ENCODE measurements at places on chromosomes 12 and 14. TPM values are rescaled to one million over a fixed set of nuclear protein-coding genes. Genes with fewer than 3 reads are reported as not detected.

The PLEKHG7 gene
- polyA plus RNA-seq, result not detected

The AICDA gene
- polyA plus RNA-seq, result 0.05 TPM

The BEGAIN gene
- 3.7 TPM for polyA plus RNA-seq

DNA sequence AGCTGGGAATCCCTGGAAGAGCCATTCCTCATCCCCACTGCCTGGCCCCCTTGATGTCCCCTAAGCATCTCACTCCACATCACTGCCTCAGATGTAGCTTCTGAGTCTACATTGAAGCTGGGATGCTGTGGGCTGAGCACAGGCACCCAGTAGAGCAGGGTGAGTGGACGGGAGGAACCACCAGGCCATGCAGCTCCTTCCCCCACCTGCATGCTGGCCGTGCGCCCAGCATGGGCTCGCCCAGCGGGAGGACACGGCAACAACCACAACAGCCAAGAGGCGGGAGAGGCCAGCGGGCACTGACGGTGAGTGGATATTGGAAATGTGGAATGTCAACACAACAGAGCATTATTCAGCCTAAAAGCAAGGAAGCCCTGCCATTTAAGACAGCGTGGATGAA is 310.9 kb downstream of the ADGRD1 start:
- peak; percentile 81 for DNase-seq

- DNase-seq, result no peak
Measured at GRCh38 chr12:67916266-67916970, 72.8 kb upstream of the IFNG-AS1 start.

GRCh38 chr14:97280526-97280925 is 483.3 kb downstream of the VRK1 start:
- no peak for DNase-seq

DNA sequence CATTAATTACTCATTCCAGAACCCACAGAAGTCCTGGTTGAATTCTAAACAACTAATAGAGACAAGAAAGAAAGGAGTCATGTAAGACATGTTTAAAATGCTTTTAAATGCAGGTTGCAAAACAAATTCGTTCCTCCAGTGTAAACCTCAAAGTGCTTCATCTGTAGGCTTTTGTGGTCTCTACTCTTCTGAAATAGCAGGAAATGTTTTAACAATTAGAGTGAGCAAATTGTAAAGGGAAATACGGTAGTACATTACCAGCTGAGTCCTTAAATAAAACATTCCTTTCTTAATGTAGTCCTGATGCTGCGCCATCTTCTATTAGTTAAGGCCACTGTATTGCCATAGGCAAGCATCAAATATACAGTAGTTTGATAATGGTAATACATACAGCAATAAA is 1934.2 kb upstream of the SEL1L start:
- DNase-seq, result no peak

The KCNC2 gene
- not detected for polyA plus RNA-seq

DNA sequence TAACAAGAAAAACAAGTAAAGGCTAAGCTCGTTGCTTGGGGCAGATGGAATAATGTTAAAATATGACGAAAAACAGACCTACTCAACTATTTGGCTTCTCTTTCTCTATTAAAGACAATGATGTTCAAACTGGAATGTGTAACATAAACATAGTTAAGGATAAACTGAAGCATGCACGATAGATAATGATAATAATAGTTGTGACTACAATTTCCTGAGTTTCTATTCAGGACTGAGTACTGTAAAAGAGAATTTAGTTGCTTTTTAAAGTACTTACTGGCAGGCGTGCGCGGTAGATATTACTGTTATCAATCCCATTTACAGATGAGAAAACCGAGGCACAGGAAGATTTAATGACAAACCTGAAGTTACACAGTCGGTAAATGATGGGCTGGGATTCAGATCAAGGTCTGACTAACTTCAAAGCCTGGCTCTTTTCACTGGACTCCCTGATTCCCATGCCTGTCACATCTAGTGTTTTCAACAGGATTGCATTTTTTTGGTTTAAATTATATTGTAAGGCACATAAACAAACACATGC is 103.0 kb downstream of the CRADD start:
- no peak for DNase-seq

DNA sequence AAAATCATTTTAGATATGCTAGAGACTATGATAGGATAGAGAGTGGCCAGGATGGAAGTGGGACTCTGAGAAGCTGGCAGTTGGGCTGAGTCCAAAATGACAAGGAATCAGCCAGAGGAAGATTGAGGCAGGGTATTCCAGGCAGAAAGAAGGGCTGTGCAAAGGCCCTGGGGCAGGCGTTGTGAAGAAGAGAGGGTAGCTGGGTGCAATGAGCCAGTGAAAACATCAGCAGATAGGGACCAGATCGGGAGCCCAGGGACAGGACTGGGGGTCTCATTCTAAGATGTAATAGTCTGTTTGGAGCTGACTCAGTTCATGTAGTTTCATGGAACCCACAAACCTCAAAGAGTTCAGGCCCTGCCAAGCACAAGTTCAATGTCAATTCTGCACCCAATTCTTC is 126.6 kb downstream of the KSR2 start:
- DNase-seq, result no peak

DNA sequence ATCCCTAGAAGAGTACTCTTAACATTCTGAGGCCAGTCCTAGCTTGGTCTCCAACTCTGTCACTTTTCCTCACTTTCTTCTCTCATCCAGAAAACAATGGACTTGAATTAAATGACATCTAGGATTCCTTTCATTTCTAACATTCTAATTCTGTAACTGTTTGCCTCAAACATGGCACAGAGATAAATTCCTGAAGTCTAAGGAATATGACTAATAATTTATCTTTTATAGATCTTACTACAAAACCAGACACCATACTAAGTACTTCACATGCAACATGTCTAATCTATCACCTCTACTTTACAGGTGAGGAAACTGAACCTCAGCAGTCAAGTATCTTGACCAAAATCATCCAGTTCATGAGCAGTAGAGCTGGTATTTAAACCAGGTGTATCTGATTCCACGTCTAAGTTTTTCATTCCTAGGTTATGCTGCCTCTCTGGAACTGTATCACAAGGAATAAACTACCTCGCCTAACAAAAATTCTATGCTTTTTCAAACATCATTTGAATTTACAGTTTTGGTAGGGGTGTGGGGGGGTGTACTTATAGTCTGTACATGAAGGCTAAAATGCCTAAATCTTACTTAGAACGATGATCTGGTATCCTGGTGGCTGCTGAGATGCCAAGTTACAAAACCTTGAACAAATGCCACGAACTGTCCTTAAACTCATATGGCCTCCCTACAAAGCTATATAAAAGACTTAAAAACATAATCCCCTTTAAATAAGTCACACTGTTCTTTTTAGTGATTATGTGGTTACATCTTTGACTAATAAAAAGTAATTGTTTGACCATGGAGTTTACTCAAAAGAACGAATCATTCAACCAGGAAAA is 41.6 kb downstream of the ATXN2 start:
- no peak for DNase-seq

The GALNT9 gene
- polyA plus RNA-seq, result 2.1 TPM

GRCh38 chr14:73754911-73755360 is 40.8 kb upstream of the PNMA1 start:
- DNase-seq, result no peak

The RNU4-1 gene
- not detected for polyA plus RNA-seq

The IAPP gene
- not detected for polyA plus RNA-seq

- no peak for DNase-seq
Measured at GRCh38 chr12:104737791-104738301, 220.2 kb downstream of the SLC41A2 start.

DNA sequence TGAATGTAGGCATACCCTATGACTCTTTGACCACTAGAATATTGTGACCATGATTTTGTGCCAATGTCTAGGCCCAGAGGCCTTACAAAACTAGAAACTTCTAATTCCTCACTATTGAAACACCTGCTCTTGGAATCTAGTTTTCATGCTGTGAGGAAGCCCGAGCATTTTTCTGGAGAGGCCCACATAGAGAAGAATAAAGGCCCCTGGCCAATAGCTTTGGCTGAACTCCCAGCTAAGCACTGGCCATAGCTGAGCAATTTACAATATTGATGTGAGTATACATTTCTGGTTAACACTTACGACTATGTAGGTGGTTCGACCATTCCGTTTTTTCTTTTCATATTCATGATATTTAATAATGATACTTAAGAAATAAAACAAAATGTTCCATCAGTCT is 190.3 kb downstream of the KCNH5 start:
- no peak for DNase-seq

DNA sequence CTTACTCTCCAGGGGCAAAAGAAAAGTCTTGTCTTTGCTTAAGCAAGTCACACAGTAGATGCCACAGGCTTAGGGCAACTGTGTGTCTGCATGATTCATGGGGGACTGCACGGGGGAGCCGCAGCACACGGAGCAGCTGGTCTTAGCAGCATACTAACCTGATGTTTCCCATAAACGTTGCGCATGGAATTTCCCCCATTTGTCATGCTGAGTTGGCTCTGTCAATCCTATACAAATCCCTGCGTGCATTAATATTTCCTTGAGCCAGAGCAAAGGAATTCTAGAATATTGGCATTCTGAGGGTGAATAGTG is 71.2 kb downstream of the SAMD4A start:
- DNase-seq, result no peak

The SYCP3 gene
- 0.22 TPM for polyA plus RNA-seq

The CPNE6 gene
- not detected for polyA plus RNA-seq
